SK-N-DZ (cell line): ENCODE measurements at places on chromosomes 11 and 22.
A peak's percentile ranks its signal among the peaks of the same experiment; 100 is the strongest.

GRCh38 chr11:44763121-44763820 is 36.5 kb downstream of the TSPAN18 start:
- no peak for DNase-seq

- DNase-seq, result no peak
Observed at GRCh38 chr22:43341565-43341964, 1.6 kb downstream of the SCUBE1 start.

DNA sequence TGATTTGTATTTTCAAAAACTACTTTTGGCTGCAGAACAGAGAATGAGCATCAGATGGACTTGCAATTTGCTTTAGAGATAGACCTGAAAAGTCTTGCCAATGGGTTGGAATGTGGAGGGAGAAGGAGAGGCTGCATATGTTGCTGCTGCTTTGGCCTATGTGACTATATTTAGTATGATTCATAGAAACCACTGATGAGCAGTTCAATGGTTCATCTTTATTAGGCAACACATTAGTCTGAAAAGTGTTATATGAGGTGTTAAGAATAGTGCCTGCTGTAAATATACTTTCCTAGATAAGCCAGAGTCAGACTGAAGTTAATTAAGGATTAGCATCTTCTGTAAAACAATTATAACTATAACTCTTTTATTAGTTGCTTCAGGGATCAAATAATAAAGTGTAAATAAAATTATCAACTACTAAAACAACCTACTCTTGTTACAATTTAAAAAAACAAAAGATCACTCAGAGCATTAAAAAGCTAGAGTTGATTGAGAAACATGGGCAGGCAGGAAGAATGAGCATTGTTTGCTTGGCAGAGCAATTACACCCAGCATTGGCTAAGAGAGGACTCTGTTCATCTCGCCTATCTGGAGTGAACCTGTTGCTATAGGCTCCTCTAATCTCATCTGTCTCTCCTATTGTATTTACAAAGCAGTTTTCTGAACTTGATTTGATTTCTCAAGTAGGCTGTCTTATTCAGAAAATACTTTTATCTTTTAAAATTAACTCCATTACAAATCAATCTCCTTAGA is 36.3 kb downstream of the HORMAD2 start:
- no peak for DNase-seq

DNA sequence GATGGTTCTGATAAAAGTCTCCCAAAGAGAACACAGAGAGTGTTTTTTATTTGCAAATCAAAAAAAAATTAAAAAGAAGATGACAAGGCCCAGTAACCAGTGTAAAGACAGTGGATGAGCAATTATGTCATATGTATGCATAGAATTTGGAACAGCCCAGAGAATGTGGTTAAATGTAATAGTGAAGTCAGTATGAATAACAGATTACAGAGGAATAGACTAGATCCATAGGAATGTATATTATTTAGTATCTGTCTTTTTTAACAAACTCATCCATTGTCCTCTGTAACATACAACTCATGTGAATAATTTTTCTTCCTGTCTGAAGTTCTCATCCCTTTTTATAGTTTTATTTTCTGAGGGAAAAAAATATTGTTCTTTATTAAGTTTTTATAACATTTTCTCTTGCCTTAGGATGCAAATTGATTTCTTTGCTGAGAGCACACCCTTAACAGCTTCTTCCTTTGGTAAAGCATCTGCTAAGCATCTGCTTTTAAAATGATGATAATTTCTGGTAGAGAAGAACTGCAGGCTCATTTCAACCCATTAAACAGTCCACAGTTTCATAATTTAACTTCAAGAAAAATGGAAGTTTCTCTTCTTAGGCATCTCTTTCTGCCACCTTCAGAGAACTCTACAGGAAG is 266.5 kb upstream of the MTNR1B start:
- no peak for DNase-seq

- DNase-seq, result peak; percentile 7
Observed at GRCh38 chr11:59755701-59756557, 753 bp downstream of the STX3 start.

GRCh38 chr11:61728940-61729219 is 23.6 kb upstream of the MYRF start:
- DNase-seq, result no peak

DNA sequence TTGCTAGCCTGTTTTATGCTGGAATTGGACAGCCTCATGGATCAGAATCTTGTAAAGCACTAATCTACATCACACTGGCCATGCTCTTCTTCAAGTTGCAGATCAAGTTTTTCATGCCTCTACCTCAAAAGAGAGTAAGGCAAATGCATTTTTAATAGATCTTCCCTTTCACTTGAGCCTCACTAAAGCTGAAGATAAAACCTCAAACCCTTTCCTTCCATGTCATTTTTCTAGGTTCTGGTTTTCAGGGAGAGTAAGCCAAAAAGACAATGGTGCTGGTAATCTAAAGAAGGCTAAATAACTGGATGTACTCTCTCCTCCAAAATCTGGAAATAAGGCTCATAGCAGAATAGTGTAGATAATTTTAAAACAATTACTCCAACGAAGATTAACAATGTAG is 28.3 kb downstream of the POU2AF1 start:
- DNase-seq, result no peak

GRCh38 chr22:45918459-45919370 is 58.2 kb downstream of the WNT7B start:
- DNase-seq, result no peak

DNA sequence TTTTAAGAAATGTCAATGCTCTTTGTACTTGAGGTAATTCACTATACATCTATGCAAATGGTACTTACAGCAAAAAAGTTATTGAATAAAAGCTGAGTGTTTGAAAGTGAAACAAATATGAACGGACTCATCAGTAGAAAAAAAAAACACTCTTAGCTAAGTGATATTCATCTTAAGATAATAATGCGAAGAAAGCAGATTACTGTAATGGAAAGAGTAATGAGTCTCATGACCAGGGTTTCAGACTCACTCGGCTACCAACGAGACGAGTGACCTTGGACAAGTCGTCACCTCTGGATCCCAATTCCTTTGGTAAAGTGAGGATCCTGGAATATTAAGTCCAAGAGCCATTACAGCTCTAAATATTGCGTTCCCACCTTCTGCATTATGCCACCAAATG is 57.0 kb downstream of the PACSIN2 start:
- no peak for DNase-seq

DNA sequence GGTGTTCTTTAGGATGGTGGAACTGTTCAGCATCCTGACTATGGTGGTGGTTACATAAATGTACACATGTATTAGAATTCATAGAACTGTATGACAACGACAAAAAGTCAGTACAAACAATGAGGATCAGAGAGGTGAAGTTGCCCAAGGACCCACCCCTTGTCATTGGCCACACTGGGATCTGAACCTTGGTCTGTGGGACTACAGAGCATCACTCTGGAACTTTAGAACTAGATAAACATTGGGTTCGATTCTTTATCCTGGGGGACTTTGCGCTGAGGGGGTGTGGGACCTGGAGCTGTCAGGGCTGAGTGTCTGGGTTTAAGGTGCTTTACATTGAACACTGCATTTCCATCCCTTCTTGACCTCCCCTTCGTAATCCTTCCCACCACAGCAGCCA is 12.8 kb upstream of the EXT2 start:
- no peak for DNase-seq

GRCh38 chr22:26134654-26135330 is 34.5 kb upstream of the SEZ6L start:
- DNase-seq, result no peak

DNA sequence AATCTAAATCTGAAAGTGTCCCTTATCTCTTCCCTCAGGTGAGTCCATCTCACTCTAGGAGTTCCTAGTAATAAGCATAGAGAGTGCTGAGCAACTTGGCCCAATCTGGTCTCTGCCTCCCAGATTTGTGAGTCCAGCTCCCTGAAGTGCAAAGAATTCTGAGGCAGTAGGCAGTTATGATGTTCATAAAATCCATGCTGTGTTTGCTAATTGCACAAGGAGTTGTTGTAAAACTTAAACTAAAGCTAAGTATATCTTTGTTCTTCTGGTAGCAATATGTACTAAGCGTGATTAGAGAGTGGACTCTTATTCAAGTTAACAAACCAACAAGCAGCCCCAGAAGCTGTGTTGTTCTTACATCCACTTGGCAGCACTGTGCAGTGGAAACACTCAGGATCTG is 7.6 kb upstream of the PTH start:
- DNase-seq, result no peak

DNA sequence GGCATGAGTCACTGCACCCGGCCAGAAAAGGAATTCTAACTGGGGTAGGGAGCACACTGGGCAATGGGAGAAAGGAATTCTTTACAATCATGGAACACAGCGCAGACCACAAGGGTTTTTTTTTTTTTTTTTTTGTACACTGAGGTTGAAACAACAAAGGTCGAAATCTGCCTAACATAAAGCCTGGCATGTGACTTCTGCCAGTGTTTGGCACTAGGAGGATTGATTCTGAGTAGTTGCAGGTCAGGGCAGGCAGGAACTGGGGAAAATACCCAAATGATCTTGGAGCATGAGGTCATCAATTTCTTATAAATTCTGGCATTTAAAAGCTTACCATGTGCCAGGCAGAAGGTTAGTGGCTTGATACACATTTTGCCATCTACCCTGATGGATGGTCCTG is 202.0 kb upstream of the SNX19 start:
- no peak for DNase-seq

- no peak for DNase-seq
Observed at GRCh38 chr22:31739795-31740201, 10.1 kb downstream of the PRR14L start.

- DNase-seq, result no peak
Observed at GRCh38 chr11:69799582-69799981, 19.6 kb downstream of the FGF3 start.

DNA sequence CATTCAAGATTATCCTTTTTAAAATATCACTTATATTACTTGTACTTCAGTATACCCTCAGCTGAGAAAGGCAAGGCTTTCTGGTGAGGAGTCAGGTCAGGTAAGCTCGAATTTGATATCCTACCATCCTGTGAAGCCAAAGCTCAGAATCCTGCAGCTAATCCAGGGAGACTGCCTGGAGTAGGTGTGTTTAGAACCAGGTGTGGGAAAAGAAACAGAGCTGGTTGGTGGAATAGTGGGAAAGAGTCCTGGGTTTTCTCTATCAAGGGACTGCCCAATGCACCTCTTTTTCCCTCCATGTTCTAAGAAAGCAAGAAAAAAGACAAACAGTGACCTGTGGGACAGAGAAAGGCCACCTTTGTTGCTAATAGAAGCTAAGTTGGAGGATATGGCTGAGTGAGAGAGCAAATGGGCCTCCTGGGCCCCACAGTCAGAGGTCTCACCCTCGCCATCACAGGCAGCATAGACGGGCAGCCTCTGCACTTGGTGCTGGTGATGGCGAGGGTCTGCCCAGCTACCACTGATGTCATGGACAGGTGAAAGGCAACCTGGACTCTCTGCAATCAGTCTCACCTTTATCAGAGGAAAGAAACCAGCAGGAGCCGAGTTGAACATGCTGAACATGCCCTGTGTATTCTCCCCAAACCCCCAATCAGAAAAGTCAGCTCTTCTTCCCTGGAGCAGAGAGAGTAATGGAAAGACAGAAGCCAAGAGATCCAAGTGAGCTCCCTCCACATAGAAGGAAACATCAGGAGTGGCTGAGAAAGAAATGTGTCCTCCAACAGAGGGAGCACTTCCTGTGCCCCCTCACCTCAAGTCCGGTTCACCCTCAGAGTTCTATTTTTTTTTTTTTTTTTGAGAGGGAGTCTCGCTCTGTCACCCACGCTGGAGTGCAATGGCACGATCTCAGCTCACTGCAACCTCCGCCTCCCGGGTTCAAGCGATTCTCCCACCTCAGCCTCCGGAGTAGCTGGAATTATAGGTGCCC is 491.3 kb downstream of the BUD13 start:
- DNase-seq, result no peak

DNA sequence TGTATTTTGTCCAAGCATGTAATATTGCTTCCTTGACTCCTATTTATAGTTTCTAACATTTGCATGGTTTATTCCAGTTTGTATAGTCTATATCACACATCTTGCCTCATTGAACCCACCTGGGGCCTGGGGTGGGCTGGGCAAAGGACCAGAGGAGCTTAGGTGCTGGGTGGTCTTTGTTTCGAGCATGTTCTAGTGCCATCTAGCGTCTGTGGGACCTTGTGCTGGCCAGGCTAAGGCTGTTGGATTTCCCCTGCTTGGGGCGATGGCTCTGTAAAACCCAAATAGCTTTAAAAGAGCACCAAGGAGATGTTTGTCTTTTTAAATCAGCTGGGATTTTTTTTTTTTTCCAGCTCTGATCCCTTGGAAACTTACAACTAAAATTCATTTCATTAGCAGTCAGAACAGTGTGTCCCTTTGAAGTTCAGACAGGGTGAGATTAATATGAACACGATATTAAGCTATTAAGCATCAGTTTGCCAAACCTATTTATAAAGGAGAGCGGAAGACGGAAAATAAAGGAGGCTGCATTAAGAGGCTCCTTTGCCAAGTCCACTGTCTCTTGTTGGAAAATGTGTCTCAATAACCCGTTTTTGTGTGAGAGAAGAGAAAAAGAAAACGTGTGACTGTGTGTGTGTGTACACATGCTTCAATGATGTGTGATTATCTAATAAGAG is 157.4 kb downstream of the COMMD9 start:
- DNase-seq, result peak; percentile 49

DNA sequence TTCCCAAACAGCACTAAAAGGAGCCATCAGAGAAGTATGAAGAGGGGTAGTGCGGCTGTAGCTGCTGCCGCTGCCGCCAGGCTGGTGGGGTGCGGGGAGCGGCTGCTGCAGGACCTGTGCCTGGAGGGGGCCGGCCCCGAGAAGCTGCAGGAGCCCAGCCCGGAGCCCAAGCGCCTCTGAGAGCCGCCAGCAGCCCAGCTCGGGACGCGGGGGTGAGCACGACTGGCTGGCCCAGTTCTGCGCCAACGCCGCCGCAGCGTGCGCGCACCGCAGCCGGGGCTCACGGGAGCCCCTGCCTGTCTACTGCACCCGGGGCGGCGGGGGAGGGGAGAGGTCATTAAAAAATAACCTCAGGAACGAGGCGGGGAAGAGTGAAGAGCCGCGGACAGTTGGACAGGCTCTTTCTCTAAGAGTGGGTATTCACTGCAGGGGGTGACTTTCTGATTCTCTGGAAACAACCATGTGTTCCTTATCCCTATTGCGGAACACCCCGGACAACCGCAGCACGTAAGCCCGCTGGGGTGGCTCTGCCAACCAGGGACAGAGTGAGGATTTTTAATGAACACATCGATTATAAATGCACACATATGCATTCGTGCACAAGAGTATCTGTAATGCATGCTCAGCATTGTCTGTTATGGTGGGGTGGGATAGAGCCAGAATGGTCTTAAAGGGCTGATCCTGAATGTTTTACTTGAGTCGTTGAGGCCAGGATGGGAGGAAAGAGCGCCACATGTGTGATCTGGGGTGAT is 453 bp downstream of the GAS2 start:
- DNase-seq, result peak; percentile 56

GRCh38 chr11:83661491-83662350 is 375.6 kb upstream of the CCDC90B start:
- no peak for DNase-seq

- peak; percentile 50 for DNase-seq
Observed at GRCh38 chr11:76230392-76230791, 24.1 kb upstream of the WNT11 start.
